GM04504 (cell line): ENCODE measurements at places on chromosomes 13 and 19.

GRCh38 chr19:42246922-42247639, 4.7 kb upstream of the GSK3A start:
- DNase-seq: no peak

- DNase-seq: no peak
Observed at GRCh38 chr13:85654227-85654626, 145.0 kb downstream of the SLITRK6 start.

- DNase-seq: no peak
Observed at GRCh38 chr19:47509973-47510372, 4.9 kb downstream of the NAPA start.

DNA sequence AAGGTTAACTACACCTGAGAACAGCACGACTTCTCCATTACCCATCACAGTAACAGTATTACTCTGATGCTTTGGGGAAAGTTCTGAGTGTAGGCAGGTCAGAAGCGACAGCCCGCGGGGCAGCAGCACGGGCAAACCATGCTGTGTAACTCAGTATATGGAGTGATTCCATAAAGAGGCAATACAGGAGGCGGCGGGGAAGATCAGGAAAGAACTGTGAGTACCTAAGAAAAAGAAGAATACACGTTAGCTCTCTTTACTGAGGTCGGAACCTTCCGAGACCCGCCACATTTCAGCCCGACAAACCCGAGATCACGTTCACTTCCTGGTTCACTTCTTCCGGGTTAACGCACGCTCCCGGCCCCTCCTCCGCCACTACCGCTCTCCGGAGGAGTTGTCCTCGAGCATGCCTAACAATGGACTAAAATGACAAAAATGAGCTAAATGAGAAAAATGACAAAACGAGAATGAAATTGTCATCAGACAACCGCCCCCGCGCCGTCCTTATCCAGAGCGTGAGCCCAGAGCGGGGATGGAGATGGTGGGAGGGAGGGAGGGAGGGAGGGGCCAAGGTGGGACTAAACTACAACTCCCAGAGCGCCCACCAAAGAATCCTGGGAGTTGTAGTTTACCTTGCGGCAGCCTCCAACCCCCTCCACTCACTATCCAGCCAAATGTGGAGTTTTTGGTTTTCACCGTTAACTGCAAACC, at the start of gene MTRF1:
Gene MTRF1 (minus strand): TSS at position 316 of the 711 bp plus-strand sequence. CDS start 2,669 bp downstream, outside the sequence.
- peak; percentile 49 for DNase-seq

- DNase-seq: no peak
Observed at GRCh38 chr13:113850722-113851479, 13.0 kb downstream of the GAS6 start.

- no peak for DNase-seq
Observed at GRCh38 chr19:40611900-40612698, 10.9 kb downstream of the LTBP4 start.

- no peak for DNase-seq
Observed at GRCh38 chr13:93225610-93226009, 997 bp upstream of the GPC6 start.

DNA sequence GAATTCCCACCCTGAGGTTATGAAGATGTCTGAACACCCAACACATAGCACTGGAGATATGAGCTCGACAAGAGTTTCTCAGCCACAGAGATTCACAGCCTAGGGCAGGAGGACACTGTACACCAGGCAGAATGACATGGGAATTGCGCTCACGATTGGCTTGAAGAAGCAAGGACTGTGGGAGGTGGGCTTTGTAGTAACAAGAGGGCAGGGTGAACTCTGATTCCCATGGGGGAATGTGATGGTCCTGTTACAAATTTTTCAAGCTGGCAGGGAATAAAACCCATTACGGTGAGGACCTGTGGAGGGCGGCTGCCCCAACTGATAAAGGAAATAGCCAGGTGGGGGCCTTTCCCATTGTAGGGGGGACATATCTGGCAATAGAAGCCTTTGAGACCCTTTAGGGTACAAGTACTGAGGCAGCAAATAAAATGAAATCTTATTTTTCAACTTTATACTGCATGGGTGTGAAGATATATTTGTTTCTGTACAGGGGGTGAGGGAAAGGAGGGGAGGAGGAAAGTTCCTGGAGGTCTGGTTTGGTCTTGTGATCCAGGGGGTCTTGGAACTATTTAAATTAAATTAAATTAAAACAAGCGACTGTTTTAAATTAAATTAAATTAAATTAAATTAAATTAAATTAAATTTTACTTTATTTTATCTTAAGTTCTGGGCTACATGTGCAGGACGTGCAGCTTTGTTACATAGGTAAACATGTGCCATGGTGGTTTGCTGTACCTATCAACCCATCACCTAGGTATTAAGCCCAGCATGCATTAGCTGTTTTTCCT, 7.0 kb downstream of the KLK3 start:
- no peak for DNase-seq

DNA sequence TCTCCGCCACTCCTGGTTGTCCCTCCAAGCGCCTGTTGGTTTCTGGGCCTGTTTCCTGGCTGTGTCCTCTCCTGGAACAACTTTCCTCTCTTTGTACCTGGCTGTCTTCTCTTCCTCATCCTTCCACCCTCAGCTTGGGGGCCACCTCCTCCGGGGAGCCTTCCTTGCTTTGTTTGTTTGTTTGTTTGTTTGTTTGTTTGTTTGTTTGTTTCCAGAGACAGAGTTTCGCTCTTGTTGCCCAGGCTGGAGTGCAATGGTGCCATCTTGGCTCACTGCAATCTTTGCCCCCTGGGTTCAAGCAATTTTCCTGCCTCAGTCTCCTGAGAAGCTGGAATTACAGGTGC, 6.6 kb upstream of the TCF3 start:
- DNase-seq: no peak

- no peak for DNase-seq
Observed at GRCh38 chr19:4115050-4115817, 8.7 kb downstream of the MAP2K2 start.

DNA sequence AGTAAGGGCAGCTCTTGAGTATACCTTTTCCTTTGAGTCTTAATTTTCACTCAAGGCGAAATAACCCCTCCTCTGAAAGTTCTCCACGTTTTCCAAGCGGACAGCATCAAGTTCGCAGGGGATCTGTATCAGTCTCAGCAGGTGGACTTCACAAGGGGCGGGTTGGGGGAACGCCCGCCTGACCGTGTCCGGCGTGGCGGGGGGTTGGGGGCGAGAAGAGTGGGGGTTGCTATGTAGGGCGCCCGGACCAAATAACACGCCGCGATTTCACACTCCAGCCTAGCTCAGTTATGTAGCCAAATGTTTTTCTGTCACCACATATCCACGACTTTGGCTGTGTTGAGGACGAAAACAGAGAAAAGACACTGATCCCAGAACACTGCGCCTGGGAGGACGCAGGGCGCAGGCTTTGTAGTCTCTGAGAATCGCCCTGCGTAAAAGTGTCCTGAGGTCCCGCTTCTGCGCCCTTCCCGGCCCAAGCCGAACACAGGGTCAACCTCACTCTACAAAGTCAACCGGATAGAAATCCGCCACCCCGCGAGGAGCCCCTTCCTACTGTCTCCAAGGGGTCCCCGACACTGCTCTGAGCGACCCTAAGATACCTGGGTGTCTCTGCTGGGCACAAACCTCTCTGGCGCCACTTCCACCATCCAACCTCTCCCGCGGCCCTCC, 524 bp downstream of the RUBCNL start:
- DNase-seq: no peak

- DNase-seq: no peak
Observed at GRCh38 chr13:42345367-42345766, 73.4 kb downstream of the AKAP11 start.

- DNase-seq: no peak
Observed at GRCh38 chr13:114122127-114122511, 10.3 kb downstream of the RASA3 start.

DNA sequence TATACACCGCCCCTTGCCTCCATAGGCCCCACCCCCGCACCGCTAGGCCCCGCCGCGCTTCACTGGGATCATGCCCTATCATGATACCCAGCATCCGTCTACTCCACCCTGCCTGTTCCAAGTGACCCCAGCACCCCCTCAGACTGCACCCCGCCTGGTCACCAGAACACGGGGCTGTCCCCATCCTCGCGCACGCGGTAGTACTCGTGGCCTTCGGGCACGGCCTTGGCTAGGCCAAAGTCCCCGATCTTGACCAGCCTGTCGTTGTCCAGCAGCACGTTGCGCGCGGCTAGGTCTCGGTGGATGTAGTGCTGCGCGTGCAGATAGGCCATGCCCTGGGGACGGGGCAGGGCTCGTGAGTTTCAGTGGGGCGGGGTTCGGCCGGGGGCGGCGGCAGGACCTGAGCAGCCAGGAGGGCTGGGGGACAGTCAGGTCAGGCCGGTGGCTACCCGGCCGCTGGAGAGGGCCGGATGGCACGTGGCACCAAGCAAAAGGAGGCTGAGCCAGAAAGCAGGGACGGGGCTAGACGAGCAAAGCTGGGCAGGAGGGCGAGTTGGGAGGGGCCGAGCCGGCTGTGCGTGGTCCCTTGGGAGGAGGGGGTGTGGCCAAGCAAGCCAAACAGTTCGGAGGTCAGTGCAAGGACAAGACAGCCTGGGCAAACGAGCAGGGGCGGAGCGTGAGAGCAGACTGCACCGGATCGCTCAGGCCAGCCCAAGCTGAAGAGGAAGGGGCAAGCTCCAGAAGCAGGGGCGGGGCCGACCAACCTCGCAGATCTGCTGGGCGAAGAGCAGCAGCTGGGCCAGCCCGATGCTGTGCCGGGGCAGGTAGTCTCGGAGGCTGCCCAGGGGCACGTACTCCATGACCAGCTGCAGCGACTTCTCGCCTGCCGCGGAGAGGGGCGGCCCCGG, 13.6 kb upstream of the ICAM3 start:
- no peak for DNase-seq

GRCh38 chr19:41457241-41457640, 14.3 kb downstream of the ERICH4 start:
- no peak for DNase-seq

- no peak for DNase-seq
Observed at GRCh38 chr13:110424569-110425443, 117.7 kb downstream of the COL4A2 start.

DNA sequence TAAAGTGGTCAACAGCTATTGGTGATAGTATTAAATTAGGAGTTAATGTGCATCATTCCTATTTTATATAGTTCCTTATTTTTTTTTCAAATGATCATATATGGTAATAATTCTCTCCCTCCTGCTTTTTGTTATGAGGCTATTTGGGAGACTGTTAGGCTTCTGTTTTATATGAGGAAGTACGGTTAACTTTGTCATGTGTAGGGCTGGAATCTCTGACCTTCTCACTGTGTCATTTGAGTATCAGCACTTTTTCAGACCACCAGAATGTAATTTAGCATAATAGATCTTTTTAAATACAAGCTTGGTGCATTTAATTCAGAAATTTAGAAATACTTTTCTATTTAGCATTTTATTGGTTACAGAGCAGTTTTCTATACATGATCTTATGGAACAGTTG, 7.7 kb downstream of the DGKH start:
- no peak for DNase-seq

DNA sequence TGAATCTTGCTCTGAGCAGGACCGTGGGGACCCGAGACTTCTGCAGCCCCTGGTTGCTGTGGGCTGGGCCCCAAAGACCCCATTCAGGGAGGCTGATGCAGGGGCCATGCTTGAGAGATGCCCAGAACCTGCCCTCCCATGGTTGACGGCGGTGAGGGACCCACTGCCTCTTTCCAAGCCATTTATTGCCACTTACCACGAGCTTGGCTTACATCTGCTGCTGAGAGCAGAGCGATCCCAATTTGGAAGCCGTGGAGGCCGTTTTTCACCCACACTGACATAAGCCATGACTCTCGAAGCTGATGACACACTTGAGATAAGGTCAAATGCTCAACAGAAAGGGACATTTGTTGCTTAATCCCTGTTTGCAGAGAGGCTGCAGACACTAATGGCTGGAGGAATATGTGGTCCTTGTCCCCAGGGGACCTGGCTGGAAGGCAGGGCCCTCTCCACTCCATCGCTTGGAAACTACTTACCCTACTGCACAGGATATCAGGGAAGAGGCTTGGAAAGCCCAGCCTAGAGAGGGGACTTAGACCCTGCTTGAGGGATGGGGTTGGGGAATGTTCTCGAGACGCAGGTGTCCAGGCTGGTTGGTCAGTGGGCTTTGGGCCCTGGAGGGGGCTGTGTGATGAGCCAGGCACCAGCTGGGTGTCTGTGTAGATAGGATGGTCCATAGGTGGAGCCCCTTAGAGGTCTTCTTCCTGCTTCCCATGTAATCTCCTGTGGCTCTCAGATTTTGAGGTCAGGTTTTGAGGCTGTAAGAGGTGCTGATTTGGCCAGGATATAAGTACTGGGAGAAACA, 15.3 kb downstream of the ZNF536 start:
- no peak for DNase-seq

DNA sequence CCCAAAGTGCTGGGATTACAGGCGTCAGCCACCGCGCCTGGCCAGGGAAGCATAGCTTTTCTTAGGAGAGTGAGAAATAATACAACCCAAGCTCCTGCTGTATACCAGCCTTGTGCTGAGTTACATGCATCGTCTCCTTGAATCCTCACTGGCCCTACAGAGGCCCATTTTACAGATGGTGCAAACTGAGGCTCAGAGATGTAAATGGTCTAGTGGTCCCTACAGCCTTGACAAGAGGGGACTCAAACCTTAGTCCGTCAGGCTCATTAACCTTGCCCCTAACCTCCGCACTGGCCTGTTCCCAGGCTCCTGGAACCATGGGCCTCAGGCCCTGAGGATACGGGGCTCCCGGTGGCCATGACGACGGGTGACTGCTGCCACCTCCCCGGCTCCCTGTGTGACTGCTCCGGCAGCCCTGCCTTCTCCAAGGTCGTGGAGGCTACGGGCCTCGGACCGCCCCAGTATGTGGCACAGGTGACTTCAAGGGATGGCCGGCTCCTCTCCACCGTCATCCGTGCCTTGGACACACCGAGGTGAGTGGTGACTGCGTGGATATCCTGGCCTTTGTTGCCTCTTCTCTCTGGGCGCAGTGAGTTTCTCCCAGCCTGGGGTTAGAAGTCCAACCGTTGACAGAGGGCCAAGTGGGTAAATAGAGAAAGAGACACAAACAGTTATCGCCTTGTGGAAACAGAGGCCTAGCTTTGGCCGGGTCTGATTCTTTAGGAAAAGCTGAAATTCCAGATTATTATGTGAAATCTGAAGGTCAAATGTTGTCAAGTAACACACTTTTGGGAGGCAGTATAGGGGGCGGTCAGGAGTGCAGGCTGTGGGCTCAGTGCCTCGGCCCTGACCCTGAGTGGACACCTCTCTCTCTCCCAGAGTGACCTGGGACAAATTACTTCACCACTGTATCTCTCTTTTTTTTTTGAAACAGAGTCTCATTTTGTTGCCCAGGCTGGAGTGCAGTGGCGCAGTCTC, 8.7 kb downstream of the MARCHF2 start:
- no peak for DNase-seq

DNA sequence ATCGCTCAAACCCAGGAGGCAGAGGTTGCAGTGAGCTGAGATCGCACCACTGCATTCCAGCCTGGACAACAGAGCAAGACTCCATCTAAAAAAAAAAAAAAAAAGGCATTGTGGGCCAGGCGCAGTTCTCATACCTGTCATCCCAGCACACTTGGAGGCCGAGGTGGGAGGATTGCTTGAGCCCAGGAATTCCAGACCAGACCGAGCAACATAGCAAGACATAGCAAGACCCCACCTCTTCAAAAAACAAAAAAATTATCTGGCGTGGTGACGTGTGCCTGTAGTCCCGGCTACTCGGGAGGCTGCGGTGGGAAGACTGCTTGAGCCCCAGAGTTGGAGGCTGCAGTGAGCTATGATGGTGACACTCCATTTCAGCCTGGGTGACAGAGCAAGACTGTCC, 18.0 kb downstream of the PIP5K1C start:
- no peak for DNase-seq

- no peak for DNase-seq
Observed at GRCh38 chr19:4969772-4970531, 1.0 kb downstream of the KDM4B start.
